Epithelial cell of proximal tubule (primary cell): ENCODE measurements at places on chromosomes 3 and 15. TPM values are rescaled to one million over a fixed set of nuclear protein-coding genes. Genes with fewer than 3 reads are reported as not detected.

DNA sequence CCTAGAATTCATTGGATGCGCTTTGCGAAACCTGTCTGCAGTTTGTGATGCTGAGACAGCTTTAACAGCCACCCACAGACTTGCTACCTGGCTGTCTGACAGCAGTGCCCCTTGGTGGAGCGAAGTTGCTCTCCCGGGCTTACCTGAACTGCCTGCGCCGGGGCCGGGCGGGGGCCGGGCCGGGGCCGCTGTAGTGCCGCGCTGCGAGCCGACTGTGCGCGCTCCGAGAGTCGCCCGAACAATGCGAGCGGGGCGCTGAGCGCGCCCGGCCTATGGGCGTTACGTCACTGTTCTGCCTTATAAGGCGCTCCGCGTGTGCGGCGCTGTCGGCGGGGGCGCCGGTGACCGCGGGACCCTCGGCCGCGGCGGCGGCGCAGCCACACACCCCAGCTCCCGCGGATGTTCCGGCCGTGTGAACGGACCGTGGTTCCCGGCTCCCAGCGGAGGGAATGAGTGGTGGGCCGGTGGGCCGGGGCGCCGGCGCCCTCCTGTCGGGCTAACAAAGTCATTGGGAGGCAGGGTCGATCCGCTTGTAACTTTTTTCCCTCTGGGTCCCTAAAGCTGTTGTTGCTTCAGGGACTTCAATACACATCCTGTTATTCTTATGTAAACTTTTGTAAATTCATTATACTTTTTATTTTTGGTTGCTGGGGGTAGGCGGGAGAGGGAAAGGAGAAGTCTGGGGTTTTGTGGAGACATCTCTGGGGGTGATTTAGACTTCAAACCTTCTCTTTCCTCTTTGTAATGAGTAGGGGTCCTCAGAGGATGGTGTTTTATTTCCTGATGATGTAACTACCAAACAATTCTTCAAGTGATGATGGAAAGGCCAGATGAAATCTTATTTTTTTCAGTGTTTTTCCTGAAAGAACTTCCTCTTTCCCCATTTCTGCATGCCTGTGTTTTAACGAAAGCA lies 58.5 kb downstream of the CMSS1 start:
- DNase-seq = no peak

DNA sequence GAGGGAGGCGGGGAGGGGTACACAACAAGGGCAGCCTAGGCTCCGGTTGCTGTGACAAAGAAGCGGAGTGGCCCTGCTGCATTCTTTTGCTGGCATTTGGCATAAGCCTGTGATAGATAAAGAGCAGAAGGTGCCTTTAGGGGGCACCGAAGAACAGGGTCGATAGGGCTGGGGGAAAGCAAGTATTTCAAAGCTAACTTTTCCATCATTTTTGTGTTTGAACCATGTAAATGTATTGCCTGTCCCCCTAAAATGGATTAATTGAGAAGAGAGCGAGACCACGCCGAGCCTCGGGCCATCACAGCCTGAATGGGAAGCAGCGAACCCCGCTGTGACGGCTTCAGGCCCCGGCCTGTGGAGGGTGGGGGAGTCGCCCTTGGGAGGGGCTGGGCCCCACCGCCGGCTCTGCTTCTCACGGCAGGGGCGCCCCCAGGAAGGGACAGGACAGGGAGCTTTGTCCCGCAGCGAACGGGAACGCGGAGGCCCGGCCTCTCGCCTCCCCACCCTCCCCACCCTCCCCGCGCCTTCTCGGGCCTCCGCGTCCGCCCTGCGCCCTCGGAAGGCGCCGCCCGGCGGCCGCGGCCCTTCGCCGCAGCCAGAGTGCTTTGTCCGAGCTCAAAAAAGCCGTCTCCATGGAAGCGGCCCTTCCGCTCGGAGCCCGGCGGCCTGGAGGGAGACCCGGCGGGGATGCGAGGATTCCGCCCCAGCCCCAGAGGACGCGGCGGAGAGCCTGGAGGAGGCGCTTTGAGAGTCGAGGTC lies 32.4 kb upstream of the ALDH1L1 start:
- no peak for DNase-seq

DNA sequence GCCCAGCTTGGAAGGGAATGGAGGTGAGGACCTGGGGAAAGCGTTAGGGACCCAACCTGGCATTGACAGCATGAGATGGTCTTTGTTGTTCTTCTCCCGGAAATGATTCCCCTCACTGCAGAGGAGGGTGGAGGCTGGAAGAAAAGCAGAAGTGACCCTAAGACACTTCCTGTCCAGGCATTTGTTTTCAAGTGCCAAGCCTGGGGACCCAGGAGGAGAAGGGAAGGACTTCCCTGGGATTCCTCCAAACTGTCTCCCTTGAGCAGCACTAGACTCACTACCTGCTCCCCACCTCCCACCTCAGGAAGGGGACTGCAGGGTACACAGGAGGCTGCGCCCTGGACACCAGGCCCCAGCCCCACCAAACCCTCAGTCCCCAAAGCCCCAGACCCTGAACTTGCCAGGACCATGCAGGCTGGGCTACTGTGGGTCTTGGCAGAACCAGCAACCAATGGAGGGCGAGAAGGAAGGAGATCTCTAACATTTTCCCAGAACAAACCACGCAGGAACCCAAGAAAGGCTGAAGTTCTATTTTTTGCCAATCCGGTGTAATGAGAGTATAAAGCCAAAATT lies 9.8 kb upstream of the VIPR1 start:
- no peak for DNase-seq

DNA sequence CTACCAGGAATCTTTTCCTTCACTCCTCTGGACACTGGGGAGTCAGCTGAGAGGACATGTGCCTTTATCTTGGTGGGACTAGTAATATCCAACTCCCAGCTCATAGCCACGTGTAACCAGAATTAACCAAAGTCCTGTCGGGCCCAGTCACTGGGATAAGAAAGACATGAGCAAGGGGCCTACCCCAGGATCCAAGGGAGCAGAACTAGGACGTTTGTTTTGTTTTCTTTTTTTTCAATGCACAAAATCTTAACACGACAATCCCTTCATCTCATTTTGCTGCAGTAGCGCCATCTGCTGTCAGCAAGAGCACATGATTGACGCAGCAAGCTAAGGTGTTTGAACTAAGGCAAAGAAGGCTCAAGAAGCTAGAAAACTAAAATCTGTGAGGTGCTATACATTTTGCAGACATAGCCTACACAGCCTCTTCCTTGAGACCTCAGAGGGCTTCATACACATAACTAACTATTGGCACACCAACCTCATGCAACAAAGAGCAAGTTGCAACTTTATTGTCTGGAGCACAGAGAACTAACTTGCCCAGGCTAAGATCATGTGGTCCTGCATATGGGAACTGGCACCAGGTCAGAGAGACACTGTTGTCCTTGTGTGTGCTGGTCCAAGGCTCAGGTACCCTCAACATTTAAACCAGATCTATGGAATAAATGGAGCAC lies 43.6 kb downstream of the RLBP1 start:
- no peak for DNase-seq

- DNase-seq = peak; percentile 9
Observed at GRCh38 chr3:97010881-97011657, 196.7 kb downstream of the EPHA6 start.

GRCh38 chr3:132083583-132084279 lies 48.9 kb upstream of the CPNE4 start:
- peak; percentile 13 for DNase-seq

DNA sequence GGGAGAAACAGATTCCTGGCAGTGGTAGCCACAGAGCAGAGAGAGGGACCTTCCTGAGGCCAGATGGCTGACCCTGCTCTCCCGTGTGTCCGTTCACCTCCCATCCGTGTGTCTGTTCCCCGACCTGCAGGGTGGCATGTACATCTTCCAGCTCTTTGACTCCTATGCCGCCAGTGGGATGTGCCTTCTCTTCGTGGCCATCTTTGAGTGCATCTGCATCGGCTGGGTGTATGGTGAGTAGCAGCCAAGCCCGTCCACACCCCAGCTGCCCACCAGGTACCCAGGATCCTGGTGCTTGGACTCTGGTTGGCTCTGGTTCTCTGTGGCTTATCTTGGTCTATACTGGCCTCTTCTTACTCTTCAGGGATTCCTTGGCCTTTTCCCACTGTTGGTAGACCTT lies 59.5 kb upstream of the SLC6A1 start:
- no peak for DNase-seq

DNA sequence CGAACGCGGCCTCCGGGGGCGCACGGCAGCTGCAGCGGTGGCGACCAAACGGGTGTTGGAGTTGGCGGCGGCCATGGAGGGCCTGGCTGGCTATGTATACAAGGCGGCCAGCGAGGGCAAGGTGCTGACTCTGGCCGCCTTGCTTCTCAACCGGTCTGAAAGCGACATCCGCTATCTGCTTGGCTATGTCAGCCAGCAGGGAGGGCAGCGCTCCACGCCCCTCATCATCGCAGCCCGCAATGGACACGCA lies 725 bp downstream of the FEM1B start:
- no peak for DNase-seq

GRCh38 chr3:13057282-13058040 lies 15.8 kb downstream of the IQSEC1 start:
- DNase-seq = no peak

DNA sequence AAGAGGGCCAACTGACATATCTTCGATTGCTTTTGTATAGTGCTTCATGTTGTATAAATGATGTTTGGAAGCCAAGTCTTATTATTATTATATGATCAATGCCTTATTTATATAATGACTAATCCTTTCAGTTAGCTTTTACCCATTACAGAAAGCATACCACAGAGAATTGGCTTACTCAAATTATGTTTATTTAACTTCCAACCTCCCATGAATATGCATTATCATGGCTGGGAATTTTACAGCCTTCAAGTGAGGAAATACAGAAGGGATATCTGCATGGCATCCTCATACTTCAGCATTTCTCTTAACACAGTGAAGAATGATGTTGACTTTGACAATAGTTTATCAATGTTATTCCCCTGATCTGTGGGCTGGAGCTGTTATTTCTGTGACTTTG lies 225.9 kb upstream of the GAP43 start:
- DNase-seq = no peak

- no peak for DNase-seq
Observed at GRCh38 chr3:99918715-99919114, 101.1 kb downstream of the CMSS1 start.

DNA sequence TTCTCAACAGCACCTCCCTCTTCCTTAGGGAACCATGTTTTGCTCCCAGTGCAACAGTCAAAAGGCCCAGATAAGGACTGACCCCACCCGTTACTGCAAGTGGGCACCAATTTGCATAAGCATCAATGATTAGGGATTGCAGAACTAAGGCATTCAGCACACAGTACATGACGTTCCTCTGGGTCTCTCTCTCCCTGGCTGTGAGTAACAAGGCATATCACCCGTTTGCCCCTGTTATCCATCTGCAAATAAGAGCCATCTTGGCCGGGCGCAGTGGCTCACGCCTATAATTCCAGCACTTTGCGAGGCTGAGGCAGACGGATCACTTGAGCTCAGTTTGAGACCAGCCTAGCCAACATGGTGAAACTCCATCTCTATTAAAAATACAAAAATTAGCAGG lies 18.8 kb downstream of the MAGI1 start:
- DNase-seq = no peak

GRCh38 chr3:64667887-64668581 lies 19.8 kb downstream of the ADAMTS9 start:
- no peak for DNase-seq

DNA sequence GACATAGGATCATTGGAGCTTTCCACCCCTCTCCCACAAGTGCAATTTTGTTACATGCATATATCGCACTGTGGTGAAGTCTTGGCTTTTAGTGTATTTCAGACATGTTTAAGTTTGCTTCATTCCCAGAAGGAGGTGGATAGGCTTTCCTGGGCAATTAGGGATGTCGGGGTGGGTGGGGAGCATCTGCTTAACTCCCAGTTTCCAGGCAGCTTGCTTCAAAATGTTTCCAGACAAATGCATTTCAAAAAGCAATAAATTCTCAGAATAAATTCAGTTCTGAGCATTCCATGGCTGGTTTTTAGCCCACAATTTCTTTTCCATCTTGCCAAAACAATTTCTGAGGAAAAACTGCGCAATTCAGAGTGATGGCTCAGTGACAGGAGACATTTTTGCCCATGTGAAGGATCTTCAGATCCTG lies 227.7 kb upstream of the ZPLD1 start:
- DNase-seq = no peak

GRCh38 chr15:84715441-84716035 lies 401 bp downstream of the SEC11A start:
- DNase-seq = no peak

DNA sequence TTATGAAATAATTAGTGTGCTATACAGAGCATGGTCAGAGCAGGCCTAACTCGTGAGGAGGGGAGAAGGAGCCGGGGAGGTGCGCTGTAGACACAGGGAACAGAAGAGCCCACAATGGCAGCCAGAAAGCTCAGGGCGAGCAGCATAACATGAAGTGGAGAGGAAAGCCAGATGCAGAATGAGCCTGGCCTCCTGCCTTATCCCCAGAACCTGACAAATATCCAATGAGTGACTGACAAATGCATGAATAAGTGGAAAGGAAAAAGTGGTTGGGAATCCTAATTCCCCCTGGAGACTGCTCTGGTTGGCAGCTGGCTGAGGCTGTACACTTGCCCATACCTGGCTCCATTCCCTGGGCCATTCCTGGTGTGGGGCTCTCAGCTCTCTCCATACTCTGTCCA lies 9.2 kb upstream of the MST1R start:
- no peak for DNase-seq

DNA sequence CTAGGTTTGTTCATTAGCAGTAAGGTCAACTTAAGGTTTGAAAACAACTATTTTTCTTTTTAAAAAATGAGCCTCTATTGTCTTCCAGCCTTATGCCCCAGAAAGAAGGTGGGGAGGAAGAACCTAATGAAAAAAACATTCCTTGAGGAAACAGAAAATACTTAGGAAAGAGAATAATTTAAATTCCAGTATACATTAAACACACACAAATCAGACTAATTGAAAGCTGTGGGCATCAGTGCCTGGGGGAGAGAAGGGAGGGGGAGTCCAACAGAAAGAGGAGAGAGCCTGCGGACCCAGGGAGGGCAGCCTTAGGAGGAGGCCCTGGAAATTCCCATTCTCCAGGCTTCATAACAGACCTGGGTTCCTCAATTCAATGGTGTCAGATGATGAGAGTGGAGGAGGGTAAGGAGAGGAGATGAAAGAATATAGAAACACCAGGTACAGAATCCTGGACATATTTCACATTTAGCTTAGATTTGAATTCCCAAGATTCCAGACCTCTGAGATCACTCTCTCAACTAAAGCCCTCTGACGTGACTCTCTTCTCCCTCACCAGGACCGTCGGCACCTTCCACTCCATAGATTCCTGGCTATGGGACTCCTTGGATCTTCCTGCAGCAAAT lies 320.5 kb upstream of the UMPS start:
- peak; percentile 7 for DNase-seq

The BCL2A1 gene
- 1.2 and 3.5 TPM in 2 replicates for total RNA-seq

The GRAMD1C gene
- total RNA-seq = 1.6 and 8.6 TPM in 2 replicates

The HRG gene
- not detected in 2 replicates for total RNA-seq

The LRRC49 gene
- 7.4 and 18.0 TPM in 2 replicates for total RNA-seq

The RFC4 gene
- total RNA-seq = 76.1 and 97.8 TPM in 2 replicates

The COL6A6 gene
- total RNA-seq = not detected in 2 replicates

The PCOLCE2 gene
- total RNA-seq = 4.5 and 7.7 TPM in 2 replicates

The ATRIP gene
- 5.9 and 9.8 TPM in 2 replicates for total RNA-seq

The CLDND1 gene
- 107 and 167 TPM in 2 replicates for total RNA-seq

The CAMKV gene
- not detected in 2 replicates for total RNA-seq
